ENCODE measurements at places on chromosomes 16 and 17.

- DNase-seq: peak; percentile 35
Observed at GRCh38 chr17:73722165-73722564, 77.9 kb upstream of the SDK2 start.

GRCh38 chr17:15398736-15399331, 57.4 kb upstream of the TEKT3 start:
- no peak for DNase-seq

DNA sequence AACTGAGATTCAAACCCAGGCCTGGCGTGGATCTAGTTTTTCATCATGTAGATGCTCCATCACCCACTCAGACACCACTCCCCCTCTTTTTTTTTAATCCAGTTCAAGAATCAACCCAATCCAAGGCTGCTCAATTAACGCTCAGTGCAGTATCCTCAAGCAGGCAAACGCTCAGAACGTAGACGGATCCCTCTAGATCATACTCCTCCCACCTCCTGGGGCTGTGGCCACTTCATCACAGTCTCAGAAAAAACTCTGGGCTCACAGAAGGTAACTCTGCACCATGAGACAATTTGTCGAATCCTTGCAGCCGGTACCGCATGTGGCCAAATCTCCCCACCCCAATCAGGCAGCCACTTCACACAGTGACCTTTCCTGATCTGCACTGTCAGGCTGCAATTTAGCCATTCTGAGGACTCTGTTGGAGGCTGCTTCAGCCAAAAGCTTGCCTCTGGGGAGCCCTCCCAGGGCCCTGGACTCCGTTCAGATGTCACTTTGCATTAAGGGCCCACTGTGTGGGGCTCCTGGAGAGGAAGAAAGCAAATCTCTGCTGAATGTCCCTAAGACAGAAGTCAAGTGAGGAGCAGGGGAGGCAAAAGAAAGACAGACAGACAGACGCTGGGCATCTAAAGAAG, 183.5 kb downstream of the XYLT1 start:
- no peak for DNase-seq

- DNase-seq: no peak
Observed at GRCh38 chr16:56625140-56625942, at the start of gene MT1E. Gene MT1E (plus strand): TSS chr16:56625781. CDS start chr16:56625852, 71 bp downstream.

DNA sequence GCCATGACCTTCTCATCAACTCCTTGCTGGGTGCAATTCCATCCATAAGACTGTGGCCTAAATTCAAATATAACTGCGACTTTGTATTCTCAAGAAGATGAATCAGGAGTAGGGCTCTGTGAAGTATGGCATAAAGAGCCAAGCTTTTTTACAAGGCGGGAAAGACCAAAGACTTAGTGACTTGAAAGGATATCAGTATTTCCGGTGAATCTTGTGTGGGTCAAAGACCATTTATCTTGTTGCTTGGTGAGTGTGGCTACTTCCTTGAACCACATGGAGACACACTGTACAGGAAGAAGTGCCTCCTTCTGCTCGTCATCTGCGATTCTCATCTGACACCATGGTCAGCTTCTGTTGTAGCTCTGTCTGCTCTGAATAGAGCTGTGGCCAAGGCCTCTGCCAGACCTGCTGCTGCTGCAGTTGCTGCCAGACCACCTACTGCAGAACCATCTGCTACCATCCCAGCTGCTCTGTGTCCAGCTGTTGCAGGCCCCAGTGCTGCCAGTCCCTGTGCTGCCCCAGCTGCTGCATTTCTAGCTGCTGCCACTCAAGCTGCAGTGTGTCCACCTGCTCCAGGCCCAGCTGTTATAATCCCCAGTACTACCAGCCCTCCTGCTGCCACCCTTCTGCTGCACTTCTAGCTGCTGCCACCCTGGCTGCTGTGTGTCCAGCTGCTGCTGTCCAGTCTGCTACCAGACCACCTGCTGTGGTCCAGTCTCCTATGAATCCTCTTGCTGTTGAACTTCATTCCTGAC, 6.1 kb upstream of the KRTAP2-4 start:
- DNase-seq: no peak

- no peak for DNase-seq
Observed at GRCh38 chr16:65767125-65767524, 599.4 kb upstream of the CDH5 start.

DNA sequence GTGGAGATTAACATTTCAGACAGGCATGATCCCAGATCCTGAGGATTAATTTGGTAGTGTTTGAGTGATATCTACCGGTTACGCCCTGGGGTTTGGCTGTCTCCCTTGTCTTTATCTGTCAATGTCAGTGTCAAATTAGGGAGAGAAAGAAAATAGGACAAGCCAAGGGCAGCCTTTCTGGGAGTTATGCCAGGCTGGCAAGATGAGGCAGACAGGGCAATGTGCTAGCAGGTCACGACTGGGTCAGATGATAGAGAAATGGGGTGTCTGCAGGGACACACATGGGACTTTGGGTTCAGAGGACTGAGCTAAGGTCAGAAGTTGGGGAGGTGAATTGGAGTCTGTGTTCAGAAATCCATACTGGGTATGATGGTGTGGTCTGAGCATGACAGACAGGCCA, 27.4 kb upstream of the LYRM9 start:
- DNase-seq: no peak

DNA sequence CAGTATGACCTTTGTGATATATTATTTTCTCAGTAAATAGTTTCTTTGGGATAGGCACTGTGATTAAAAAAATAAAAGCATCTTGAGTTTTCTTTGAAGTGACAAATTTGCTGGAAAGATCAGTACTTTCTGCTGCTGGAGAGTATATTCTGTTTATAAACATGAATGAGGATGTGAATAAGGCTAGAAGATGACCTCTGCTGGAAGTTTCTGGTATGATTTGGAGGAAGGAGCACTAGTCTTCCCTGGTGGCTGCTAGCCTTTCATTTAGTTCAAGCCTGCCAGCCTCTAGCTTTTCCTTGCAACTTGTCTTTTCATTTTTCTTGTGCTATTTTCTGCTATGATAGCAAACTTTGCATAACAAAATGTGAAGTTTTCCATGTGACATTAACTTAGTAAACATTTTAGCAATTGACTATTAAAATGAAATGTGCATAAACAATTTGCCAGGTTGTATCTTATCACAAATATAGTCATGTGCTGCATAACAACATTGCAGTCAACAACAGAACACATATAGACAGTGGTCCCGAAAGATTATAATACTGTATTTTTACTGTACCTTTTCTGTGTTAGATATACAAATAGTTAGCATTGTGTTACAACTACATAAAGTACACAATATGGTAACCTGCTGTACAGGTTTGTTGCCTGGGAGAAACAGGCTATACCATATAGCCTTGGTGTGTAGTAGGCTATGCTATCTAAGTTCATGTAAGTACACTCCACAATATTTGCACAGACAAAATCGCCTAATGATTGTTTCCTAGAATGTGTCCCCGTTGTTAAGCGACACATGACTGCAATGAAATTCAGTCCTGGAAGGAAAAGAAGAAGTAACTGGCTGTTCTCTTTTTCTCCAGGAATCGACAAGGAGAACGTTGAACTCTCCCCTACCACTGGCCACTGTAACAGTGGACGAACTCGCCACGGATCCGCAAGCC, 18.1 kb upstream of the RAB11FIP4 start:
- no peak for DNase-seq

GRCh38 chr16:7914748-7915147, 582.1 kb downstream of the RBFOX1 start:
- no peak for DNase-seq

GRCh38 chr16:82681592-82681991, 54.8 kb downstream of the CDH13 start:
- no peak for DNase-seq

DNA sequence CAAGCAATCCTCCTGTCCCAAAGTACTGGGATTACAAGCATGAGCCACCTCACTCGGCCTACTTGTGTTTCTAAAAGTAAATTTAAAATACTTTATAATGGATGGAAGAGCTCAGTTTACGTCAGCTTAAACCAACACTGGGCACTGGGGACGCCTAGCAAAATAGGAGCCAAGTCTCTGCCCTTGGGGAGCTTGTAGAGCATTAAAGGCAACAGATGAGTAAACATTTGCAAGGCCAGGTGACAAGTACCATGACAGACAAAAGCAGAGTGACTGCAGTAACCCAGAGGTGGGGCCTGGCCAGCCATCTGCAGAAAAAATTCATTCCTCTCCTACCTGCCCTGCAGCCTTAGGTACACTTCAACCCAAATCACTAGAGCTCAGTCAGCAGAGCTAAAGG, 12.1 kb upstream of the NLK start:
- DNase-seq: no peak

GRCh38 chr17:74192950-74193781, 10.3 kb upstream of the RPL38 start:
- DNase-seq: no peak

GRCh38 chr17:37598145-37598544, 11.1 kb downstream of the SYNRG start:
- DNase-seq: no peak

GRCh38 chr16:75599452-75600277, 23.4 kb downstream of the ADAT1 start:
- DNase-seq: no peak

DNA sequence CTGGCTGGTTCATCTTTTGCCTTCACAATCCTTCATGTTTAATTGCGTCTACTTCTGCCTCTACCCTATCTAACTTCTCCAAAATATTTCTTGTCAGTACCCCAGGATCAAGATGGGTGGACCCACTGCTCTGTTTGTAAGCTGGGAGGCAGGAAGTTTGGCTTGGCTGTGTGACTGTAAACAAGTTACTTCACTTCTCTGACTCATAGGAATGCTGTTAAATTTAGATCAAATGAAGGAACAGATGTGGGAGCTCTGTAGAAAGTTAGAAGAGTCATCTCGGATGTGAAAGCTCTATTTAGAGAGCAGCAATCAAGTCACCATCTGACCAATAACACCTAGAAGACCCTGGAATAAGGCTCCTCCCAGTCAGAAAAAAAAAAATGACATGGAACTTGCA, 55.2 kb upstream of the MRTFB start:
- no peak for DNase-seq

DNA sequence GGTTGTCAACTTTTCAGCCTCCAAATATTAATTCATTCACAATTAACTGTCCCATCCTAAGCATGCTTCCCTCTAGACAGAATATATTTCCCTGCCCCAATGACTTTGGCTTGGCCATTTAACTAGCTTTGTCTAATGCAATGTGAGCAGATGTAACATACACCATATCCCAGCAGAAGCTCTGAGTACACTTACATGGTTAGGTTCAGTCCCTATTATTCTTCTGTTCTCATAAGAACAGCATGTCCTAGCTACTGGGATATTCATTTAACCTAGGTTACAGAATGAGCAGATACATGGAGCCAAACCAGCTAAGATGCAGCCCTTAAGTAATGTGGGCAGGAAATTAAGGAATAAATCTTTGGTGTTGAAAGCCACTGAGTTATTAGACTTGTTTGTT, 31.8 kb downstream of the MED13 start:
- DNase-seq: no peak

- no peak for DNase-seq
Observed at GRCh38 chr16:89475144-89475543, 15.2 kb downstream of the ANKRD11 start.

GRCh38 chr17:64635647-64636305, 26.3 kb downstream of the SMURF2 start:
- no peak for DNase-seq

- DNase-seq: no peak
Observed at GRCh38 chr16:87551487-87551886, 50.8 kb upstream of the JPH3 start.
